Adrenal gland (tissue), 19 donors: ENCODE measurements at places on chromosomes 2 and 18. TPM values are rescaled to one million over a fixed set of nuclear protein-coding genes. Genes with fewer than 3 reads are reported as not detected.

The MAPRE3 gene
- polyA plus RNA-seq, result 73.0 TPM

- H3K4me1 ChIP-seq, result peaks cover 55% of the 10 kb centered on the region
- H3K36me3 ChIP-seq, result no peaks in the 10 kb centered on the region
- no peaks in the 10 kb centered on the region for H3K27me3 ChIP-seq
- DNase-seq, result no peak
Measured at GRCh38 chr2:239399921-239400595, 762 bp downstream of the HDAC4 start.

DNA sequence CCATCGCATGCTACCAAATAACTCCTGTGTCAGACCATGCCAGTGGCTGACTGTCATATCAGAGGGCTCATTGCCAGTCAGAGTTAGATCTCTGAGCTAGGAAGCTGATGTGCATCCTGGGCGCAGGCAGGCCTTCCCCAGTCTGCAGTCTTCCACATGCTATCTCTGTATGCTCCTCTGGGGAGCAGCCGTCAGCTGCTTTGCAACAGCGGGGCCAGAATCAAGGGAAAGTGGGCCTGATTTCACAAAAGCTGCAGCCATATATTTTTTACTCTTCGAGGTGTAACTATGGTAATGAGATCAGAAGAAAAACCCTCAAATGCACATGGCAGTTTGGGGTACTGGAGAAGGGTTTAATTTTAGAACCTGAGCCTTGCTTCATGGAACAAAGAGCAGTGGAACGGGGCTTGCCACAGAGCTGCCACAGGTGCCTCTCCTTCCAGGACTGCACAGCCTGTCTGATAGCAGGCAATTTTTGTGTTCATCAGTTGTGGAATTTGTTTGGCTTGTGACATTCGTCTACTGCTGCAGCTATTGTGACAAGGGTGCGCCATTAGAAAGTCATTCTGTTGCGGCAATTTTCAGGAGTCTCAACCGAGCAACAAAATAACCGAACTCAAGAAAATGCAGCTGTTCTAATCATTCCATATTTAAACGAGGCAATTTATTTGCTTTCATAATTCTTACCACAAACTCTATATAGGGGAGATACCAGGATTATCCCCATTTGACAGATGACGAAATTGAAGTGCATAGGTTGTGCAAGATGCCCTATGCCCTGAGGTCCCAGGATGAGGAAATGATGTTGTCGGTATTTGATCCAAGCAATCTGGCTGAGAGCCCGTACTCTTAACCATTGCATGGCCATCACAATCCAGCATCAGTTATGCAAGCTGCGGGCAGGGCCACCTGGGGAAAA lies 109.6 kb upstream of the CYRIA start:
- H3K36me3 ChIP-seq, result no peaks in the 10 kb centered on the region
- H3K27me3 ChIP-seq, result no peaks in the 10 kb centered on the region
- no peak for DNase-seq
- no peak overlapping the region for H3K27ac ChIP-seq
- H3K4me3 ChIP-seq, result no peak overlapping the region
- no peaks in the 10 kb centered on the region for H3K4me1 ChIP-seq

The MARCO gene
- 14.5 TPM for polyA plus RNA-seq

- no peak for DNase-seq
- peaks cover 4% of the 10 kb centered on the region for H3K4me1 ChIP-seq
- H3K27me3 ChIP-seq, result no peaks in the 10 kb centered on the region
- no peak overlapping the region for H3K27ac ChIP-seq
- H3K36me3 ChIP-seq, result no peaks in the 10 kb centered on the region
Measured at GRCh38 chr18:5966514-5966913, 71.2 kb upstream of the TMEM200C start.

DNA sequence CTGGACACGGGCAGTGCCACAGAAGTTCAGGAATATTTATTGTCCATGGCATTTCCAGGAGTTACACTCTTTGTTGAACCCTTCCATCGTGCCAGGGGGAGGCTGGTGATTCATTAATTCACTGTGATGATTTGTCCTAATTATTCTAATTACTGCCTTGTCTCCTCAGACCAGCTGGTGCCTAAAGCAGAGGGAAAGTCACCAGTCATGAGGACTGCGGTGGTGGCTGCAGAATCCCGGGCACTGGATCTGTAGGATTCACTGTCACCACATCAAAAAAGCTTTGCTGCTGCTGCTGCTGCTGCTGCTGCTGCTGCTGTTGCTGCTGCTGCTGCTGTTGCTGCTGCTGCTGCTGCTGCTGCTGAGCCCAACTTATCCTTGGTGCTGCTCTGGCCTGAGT lies 908.2 kb downstream of the TSN start:
- H3K27me3 ChIP-seq, result no peaks in the 10 kb centered on the region
- no peak for DNase-seq
- H3K36me3 ChIP-seq, result no peaks in the 10 kb centered on the region
- H3K4me3 ChIP-seq, result no peak overlapping the region

GRCh38 chr2:88342749-88343148 lies 109.7 kb downstream of the FOXI3 start:
- no peaks in the 10 kb centered on the region for H3K4me1 ChIP-seq
- no peak overlapping the region for H3K4me3 ChIP-seq
- H3K27me3 ChIP-seq, result no peaks in the 10 kb centered on the region
- no peak overlapping the region for H3K27ac ChIP-seq

DNA sequence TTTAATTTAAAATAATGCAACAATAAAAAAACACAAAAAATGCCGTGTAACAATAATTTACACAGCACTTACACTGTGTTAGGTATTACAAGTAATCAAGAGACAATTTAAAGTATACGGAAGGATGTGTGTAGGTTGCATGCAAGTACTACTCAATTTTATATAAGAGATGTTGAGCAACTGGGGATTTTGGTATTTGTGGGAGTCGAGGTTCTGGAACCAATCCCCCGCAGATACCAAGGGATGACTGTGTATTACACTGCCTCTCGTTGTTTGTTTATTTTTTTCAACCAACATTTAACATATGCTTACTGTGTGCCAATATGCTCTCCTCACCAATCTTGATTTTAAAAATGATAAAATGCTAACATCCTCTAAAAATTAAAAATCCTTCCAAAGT lies 24.8 kb downstream of the MAP3K2 start:
- H3K4me1 ChIP-seq, result no peaks in the 10 kb centered on the region
- no peaks in the 10 kb centered on the region for H3K36me3 ChIP-seq
- DNase-seq, result no peak

The ACVR2A gene
- polyA plus RNA-seq, result 6.9 TPM

GRCh38 chr2:54871457-54872107 lies 148.1 kb downstream of the EML6 start:
- H3K4me3 ChIP-seq, result no peak overlapping the region
- no peaks in the 10 kb centered on the region for H3K4me1 ChIP-seq
- no peak for DNase-seq
- no peaks in the 10 kb centered on the region for H3K36me3 ChIP-seq

- H3K4me1 ChIP-seq, result no peaks in the 10 kb centered on the region
- H3K27me3 ChIP-seq, result no peaks in the 10 kb centered on the region
- H3K36me3 ChIP-seq, result no peaks in the 10 kb centered on the region
- no peak overlapping the region for H3K4me3 ChIP-seq
Measured at GRCh38 chr2:216134958-216135541, 25.9 kb downstream of the XRCC5 start.

DNA sequence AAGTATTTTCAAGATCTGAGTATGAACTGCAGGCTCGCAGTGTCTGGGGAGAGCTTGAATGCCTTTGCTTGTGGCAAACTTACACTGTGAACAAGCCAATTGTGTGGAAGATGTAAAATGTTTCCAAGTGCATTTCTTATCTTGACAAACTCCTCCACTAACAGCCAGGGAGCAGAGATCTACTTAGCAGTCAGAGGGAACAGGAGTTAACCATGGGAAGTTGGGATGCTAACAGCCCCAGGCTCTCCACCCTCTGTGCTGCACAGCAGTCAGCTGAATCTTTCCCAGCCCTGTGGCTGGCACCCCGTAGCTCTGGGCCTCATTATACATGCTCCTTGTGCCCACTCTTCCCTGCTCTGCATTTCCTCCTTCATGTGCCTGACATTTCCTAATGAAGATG lies 450.2 kb downstream of the TSN start:
- no peak for DNase-seq
- H3K27me3 ChIP-seq, result no peaks in the 10 kb centered on the region
- no peak overlapping the region for H3K27ac ChIP-seq
- no peak overlapping the region for H3K4me3 ChIP-seq
- H3K4me1 ChIP-seq, result no peaks in the 10 kb centered on the region

GRCh38 chr2:113807721-113808120 lies 51.3 kb upstream of the SLC35F5 start:
- H3K27me3 ChIP-seq, result no peaks in the 10 kb centered on the region
- no peaks in the 10 kb centered on the region for H3K4me1 ChIP-seq
- H3K27ac ChIP-seq, result no peak overlapping the region
- H3K36me3 ChIP-seq, result no peaks in the 10 kb centered on the region
- DNase-seq, result no peak

GRCh38 chr2:213125646-213126347 lies 25.6 kb downstream of the IKZF2 start:
- H3K27ac ChIP-seq, result no peak overlapping the region
- H3K4me1 ChIP-seq, result no peaks in the 10 kb centered on the region
- no peaks in the 10 kb centered on the region for H3K27me3 ChIP-seq
- no peak overlapping the region for H3K4me3 ChIP-seq
- no peak for DNase-seq

The IL1F10 gene
- not detected for polyA plus RNA-seq

DNA sequence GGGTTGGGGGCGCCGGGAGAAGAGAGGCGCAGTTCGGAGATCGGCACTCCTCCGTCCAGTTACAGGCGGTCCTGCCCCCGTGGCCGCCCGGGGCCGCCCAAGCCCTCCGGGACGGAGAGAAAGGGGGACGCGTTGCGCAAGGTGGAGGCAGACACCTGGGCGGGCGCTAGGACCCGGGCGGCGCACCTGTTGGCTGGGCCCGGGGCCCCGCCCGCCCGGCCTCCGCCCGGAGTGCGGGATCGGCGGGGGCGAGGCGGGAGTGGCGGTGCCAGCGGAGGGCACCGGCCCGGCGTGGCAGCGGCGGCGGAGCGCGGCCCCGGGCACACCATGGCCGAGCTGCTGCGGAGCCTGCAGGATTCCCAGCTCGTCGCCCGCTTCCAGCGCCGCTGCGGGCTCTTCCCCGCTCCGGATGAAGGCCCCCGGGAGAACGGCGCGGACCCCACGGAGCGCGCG lies at the start of gene SGPP2:
Gene SGPP2 (plus strand): TSS at position 268 of the 453 bp plus-strand sequence. CDS start 60 bp downstream, at position 328.
- H3K27ac ChIP-seq, result no peak within 1 kb of the TSS
- H3K27me3 ChIP-seq, result no peaks in the 10 kb centered on the region
- DNase-seq, result peak; percentile 25
- peak within 1 kb of the TSS; percentile 45 for H3K4me3 ChIP-seq
- H3K4me1 ChIP-seq, result no peaks in the 10 kb centered on the region
- H3K36me3 ChIP-seq, result no peaks in the 10 kb centered on the region

The WNT6 gene
- 1.8 TPM for polyA plus RNA-seq

GRCh38 chr2:117269574-117269973 lies 544.9 kb upstream of the DDX18 start:
- H3K27me3 ChIP-seq, result no peaks in the 10 kb centered on the region
- no peak for DNase-seq
- H3K27ac ChIP-seq, result no peak overlapping the region
- no peaks in the 10 kb centered on the region for H3K36me3 ChIP-seq
- H3K4me1 ChIP-seq, result no peaks in the 10 kb centered on the region

- no peak for DNase-seq
- H3K4me3 ChIP-seq, result no peak overlapping the region
- H3K27ac ChIP-seq, result no peak overlapping the region
- H3K27me3 ChIP-seq, result no peaks in the 10 kb centered on the region
- H3K36me3 ChIP-seq, result no peaks in the 10 kb centered on the region
- no peaks in the 10 kb centered on the region for H3K4me1 ChIP-seq
Measured at GRCh38 chr2:10901160-10901939, 10.4 kb upstream of the KCNF1 start.

The BMP10 gene
- polyA plus RNA-seq, result not detected

The UBE2F gene
- 38.2 TPM for polyA plus RNA-seq

The HOXD8 gene
- 14.4 TPM for polyA plus RNA-seq

The DAW1 gene
- not detected for polyA plus RNA-seq

GRCh38 chr2:231315896-231316295 lies 79.6 kb upstream of the B3GNT7 start:
- no peak for DNase-seq
- H3K36me3 ChIP-seq, result no peaks in the 10 kb centered on the region
- peaks cover 6% of the 10 kb centered on the region for H3K4me1 ChIP-seq
- no peak overlapping the region for H3K27ac ChIP-seq

DNA sequence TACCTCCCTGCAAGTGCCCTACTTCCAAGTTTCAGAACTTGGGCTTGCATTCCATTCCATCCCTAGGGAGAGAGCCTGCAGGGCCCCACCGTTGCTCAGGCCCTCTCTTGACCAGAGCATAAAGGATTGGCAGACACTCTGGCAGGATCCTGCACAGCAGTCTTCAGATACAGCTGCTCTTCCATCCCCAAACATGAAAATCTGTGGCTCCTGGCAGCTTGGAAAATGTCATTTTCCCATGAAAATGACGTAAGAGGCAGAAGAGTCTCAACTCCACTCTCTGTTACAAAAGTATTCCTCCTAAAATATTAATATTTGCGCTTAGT lies 162.6 kb downstream of the GFPT1 start:
- no peaks in the 10 kb centered on the region for H3K27me3 ChIP-seq
- H3K27ac ChIP-seq, result no peak overlapping the region
- no peak for DNase-seq
- H3K4me3 ChIP-seq, result no peak overlapping the region

DNA sequence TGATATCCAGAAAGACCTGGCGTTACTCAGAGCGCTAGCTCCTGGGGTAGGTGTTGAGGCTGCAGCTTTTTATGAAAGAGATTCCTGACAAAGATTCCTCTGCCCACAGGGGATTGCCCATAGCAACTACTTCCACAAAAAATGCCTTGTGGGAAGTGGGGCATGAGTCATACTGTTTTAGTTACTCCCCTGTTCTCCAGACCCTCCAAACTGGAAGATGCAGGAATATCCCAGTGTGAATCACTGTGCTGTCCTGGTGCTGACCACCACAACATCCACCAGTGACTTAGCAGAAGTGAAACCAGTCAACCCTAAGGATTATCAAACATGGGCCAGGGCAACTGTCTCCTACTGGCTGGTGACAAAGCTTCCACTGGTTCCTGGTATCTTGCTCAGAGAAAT lies 61.8 kb downstream of the CDH2 start:
- H3K4me1 ChIP-seq, result peaks cover 21% of the 10 kb centered on the region
- H3K4me3 ChIP-seq, result no peak overlapping the region
- H3K27ac ChIP-seq, result peak overlapping the region; percentile 62
- no peaks in the 10 kb centered on the region for H3K27me3 ChIP-seq
- no peak for DNase-seq

The ASXL2 gene
- polyA plus RNA-seq, result 23.4 TPM

- H3K4me3 ChIP-seq, result no peak overlapping the region
- no peaks in the 10 kb centered on the region for H3K27me3 ChIP-seq
- no peak overlapping the region for H3K27ac ChIP-seq
- no peak for DNase-seq
- no peaks in the 10 kb centered on the region for H3K36me3 ChIP-seq
- H3K4me1 ChIP-seq, result no peaks in the 10 kb centered on the region
Measured at GRCh38 chr18:27803957-27804356, 373.0 kb downstream of the CDH2 start.

GRCh38 chr2:132627536-132627935 lies 42.5 kb downstream of the LYPD1 start:
- no peaks in the 10 kb centered on the region for H3K4me1 ChIP-seq
- no peak overlapping the region for H3K27ac ChIP-seq
- no peak for DNase-seq
- H3K4me3 ChIP-seq, result no peak overlapping the region
- no peaks in the 10 kb centered on the region for H3K36me3 ChIP-seq

The ID2 gene
- polyA plus RNA-seq, result 96.0 TPM

The SPC25 gene
- 0.71 TPM for polyA plus RNA-seq

The PROM2 gene
- polyA plus RNA-seq, result 0.07 TPM

- DNase-seq, result no peak
- no peaks in the 10 kb centered on the region for H3K27me3 ChIP-seq
- no peak overlapping the region for H3K27ac ChIP-seq
- H3K4me1 ChIP-seq, result peaks cover 80% of the 10 kb centered on the region
Measured at GRCh38 chr2:54610700-54611099, 112.8 kb upstream of the EML6 start.
